ENCODE measurements at places on chromosomes 11 and 22. TPM values are rescaled to one million over a fixed set of nuclear protein-coding genes. Genes with fewer than 3 reads are reported as not detected.

GRCh38 chr22:32684148-32684821 is 117.2 kb upstream of the TIMP3 start:
- DNase-seq = no peak

Gene CHRDL2
- total RNA-seq = not detected

- DNase-seq = no peak
Observed at GRCh38 chr11:32109138-32109537, 18.3 kb downstream of the RCN1 start.

DNA sequence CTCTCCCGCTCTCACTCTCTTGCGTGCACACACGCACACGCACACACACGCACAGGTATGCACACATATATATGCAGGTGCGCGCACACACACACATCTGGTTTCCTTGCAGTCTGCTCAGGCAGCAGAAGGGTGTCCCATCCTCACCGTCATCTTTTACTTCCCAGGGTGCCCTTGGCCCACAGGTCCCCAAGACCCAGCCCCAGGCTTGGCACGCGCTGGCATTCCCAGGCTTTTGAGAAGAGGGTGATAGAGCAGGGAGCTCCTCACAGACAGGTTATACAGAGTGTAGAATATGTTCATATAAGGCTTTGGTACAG is 52.0 kb upstream of the SPATA19 start:
- peak; percentile 32 for DNase-seq

GRCh38 chr11:131943295-131943694 is 572.9 kb downstream of the NTM start:
- no peak for DNase-seq

Gene FAM83F
- 67.4 TPM for total RNA-seq

DNA sequence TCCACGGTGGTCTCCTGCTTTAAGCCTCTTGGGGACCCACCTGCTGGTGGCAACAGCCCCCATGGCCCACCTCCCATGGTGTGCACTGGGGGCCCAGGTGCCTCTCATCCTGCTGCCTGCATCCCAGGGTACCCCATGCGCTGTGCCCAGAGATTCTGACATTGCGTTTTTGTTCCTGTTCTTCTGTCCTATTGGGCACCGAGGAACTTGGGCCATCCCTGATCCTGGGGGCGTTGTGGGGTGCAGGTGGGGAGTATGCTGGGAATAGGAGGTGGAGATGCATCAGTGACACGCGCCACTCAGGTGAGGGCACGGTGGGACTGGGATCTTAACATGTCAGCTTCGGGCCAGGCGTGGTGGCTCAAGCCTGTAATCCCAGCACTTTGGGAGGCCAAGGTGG is 12.4 kb upstream of the NAP1L4 start:
- no peak for DNase-seq

Gene MDK
- 15.1 TPM for total RNA-seq

DNA sequence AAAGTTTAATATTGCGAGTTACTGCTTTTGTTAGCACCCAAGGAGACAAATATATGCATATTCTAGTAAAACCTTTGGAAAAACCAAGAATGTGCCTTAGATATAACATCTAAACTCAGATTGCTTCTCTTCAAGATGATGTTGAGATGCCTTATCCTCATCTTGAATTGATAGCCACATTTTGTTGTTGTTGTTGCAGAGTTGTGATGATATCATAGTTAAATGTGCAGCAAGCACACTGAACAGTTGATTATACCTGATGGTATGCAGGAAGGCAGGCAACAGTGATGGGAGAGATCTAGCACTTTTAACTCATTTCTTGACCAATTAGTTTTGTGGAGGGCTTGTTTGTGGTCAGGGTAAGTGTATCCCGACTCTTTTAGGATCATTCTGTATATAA is 48.0 kb downstream of the KDM2A start:
- DNase-seq = no peak

GRCh38 chr11:20066783-20067156 is 93.5 kb downstream of the DBX1 start:
- DNase-seq = no peak

- no peak for DNase-seq
Observed at GRCh38 chr11:102760344-102761035, 19.9 kb downstream of the MMP10 start.

GRCh38 chr11:123304828-123305466 is 109.9 kb upstream of the CLMP start:
- DNase-seq = no peak

DNA sequence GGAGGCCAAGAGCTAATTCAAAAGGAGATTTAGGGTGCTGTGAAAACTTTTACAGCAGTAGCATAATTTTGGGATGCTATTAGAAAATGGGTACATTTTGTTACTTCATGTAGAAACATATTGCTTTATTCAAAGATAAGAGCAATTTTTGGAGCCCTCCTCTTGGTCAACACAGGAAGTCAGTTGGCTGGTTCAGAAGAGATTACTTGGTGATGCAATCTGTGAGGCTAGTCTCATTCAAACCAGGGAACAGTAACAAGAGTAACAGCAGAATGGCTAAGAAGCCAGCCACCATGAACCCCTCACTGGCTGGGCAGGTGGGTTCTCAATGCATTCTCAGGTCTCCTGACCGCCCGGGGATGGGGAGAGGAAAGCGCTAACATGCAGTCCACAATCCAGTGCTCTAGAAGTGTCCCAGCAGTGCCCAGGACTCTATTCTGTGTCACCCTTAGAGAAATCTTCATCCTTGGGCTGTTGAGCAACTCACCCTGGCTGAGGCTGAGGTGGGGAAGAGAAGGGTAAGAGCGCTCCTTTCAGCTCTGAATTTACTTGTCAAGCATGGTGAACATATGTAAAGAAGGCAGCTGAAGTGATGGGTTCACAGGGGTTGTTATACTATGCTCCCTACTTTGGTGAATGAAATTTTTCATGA is 262.2 kb upstream of the UBASH3B start:
- DNase-seq = no peak

DNA sequence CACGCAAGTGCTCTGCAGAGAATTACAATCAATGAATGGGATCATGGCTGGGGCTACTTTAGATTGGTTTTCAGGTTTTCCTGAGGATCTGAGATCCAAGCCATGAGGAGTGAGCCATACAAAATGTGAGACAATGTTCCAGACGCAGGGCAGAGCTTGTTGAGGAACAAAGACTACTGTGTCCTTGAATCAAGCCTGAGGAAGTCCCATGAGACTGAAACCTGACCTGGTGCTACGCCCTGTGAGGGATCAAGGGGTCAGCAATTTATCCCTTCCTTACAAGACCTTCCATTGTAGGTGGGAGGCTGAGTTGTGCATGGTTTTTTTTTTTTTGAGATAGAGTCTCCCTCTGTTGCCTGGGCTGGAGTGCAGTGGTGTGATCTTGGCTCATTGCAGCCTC is 2.1 kb downstream of the INCENP start:
- DNase-seq = no peak

DNA sequence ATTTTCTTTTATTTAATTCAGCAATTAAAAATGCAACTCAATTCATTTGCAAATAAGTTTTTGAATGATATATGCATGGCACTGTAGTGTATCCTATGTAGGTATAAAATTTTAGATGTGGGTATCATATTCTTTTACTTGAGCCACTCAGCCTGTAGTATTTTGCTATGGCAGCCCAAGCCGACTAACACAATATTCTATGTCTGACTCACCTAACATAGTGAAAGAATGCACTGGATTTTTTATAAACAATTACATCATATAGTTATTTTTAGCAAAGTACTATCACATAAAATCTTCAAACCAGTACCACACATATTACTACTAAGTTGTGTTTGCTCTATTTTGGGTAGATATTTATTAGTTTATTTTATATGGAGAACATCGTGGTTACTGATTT is 21.9 kb upstream of the GRIA4 start:
- DNase-seq = no peak

- no peak for DNase-seq
Observed at GRCh38 chr11:95516786-95517185, 272.8 kb downstream of the FAM76B start.

DNA sequence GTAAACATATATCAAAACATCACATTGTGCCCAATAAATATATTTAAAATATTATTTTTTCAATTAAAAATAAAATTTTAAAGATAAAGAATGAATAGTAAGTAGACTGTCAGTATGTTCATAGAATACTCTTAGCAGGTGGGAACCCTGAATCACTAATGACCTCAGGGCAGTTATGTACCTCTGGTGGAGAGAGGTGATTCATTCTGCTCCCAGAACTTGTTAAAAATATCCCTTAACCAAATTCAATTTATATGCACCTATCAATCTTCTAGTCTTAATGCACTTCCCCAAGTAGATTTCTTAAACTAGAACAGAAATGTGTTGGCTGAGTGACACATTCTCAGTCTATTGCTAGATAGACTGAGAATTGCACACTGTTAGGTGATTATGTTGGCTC is 183.9 kb upstream of the SYN3 start:
- DNase-seq = no peak

Gene CD248
- 6.7 TPM for total RNA-seq

Gene CDC45
- 1.5 TPM for total RNA-seq

DNA sequence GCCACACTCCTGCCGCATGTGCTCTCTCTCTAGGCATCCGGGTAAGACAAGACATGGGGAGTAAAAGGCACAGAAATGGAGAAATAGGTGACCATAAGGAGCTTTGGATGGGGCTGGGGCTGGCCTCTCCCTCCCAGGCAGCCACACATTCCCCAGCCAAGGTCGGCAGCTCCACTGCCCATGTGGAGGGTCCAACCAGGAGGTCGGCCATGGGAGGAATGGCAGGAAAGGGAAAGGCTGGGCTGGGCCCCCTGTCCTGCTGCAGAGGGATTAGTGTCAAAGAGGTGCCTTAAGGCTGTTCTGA is 460 bp upstream of the MUC5AC start:
- no peak for DNase-seq

GRCh38 chr11:77127235-77127911 is 673 bp upstream of the MYO7A start:
- no peak for DNase-seq
